ENCODE measurements at places on chromosomes 13 and 19.

DNA sequence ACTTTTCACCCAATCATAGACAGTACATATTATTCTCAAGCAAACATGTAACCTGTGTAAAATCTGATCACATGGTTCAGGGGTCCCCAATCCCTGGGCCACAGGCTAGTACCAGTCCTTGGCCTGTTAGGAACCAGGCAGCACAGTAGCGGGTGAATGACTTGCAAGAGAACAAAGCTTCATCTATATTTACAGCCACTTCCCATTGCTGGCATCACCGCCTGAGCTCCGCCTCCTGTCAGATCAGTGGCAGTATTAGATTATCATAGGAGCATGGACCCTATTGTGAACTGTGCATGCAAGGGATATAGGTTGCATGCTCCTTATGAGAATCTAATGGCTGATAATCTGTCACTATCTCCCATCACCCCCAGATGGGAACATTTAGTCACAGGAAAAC lies 133.1 kb downstream of the MAB21L1 start:
- no peaks in the 10 kb centered on the region for H3K4me1 ChIP-seq
- no peak overlapping the region for H3K4me3 ChIP-seq
- H3K27me3 ChIP-seq, result no peaks in the 10 kb centered on the region

DNA sequence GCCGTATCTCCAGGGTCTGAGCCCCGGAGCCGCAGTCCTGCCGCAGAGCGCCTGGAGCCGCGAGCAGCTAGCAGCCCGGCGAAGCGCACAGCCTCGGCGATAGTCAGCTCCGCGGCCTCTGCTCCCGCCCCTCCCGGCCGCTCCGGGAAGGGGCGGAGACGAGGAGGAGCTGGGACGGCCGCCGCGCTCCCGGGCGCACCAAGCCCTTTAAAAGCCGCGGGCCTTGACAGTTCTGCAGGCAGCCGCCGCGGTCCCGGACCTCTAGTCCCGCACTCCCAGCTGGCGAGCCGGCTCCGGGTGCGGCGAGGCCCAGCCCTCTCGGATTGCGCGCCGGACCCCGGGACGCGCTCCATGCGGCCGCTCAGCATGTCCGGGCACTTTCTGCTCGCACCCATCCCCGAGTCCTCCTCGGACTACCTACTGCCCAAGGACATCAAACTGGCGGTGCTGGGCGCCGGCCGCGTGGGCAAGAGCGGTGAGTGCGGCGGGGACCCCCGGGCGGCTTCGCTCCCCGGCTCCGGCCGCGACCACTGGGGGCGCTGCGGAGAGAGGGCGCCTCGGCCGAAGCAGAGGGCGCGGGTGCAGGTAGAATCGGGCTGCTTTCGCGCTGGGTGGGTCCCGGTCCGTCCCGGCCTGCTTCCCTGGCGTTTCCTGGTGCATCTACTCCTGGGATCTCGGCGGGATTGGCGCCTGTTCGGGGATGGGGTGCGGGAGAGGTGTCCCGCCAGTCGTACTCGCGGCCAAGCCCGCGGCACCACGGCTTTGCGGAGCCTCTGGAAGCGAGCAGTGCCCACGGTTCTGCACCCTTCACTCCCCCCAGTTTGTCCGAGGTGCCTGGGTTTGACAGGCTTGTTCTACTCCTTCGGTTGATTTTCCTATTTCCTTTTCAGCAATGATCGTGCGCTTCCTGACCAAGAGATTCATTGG lies at the start of gene RASL11A:
Gene RASL11A, plus strand, starts transcription at position 237 of the 927 bp plus-strand sequence. Its CDS starts 115 bp downstream, at position 352.
- H3K4me3 ChIP-seq, result peak within 1 kb of the TSS; percentile 85
- DNase-seq, result peak; percentile 68
- peaks cover 13% of the 10 kb centered on the region for H3K4me1 ChIP-seq
- peaks cover 8% of the 10 kb centered on the region for H3K36me3 ChIP-seq
- H3K27ac ChIP-seq, result peak within 1 kb of the TSS; percentile 59
- peaks cover 34% of the 10 kb centered on the region for H3K27me3 ChIP-seq

GRCh38 chr13:89322466-89322865 lies 1651.3 kb downstream of the SLITRK5 start:
- no peak for DNase-seq
- H3K27ac ChIP-seq, result no peak overlapping the region
- no peaks in the 10 kb centered on the region for H3K27me3 ChIP-seq
- H3K4me1 ChIP-seq, result no peaks in the 10 kb centered on the region
- H3K36me3 ChIP-seq, result no peaks in the 10 kb centered on the region

GRCh38 chr13:36945078-36945477 lies 25.0 kb upstream of the SMAD9 start:
- no peak overlapping the region for H3K4me3 ChIP-seq
- H3K27ac ChIP-seq, result no peak overlapping the region

DNA sequence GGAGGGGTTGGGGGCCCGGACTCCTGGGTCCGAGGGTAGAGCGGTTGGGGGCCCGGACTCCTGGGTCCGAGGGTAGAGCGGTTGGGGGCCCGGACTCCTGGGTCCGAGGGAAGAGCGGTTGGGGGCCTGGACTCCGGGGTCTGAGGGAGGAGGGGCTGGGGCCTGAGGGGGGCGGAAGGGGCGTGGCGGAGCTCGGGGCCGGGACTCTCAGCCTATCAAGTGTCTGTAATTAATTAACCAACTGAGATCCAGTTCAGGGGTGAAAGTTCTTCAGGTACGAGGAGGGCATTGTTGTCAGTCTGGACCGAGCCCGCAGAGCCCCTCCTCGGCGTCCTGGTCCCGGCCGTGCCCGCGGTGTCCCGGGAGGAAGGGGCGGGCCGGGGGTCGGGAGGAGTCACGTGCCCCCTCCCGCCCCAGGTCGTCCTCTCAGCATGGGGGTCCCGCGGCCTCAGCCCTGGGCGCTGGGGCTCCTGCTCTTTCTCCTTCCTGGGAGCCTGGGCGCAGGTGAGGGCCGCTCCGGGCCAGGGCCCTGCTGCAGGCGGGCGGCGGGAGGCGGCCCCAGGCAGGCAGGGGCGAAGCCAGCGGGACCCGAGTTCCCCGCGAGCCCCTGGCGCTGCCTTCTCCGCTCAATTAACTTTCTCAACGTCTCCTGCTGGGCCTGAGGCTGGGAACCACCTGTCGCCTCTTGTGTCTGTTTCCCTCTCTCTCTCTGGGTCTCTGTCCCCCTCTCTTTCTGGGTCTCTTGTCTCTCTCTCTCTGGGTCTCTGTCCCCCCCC lies 697 bp downstream of the FCGRT start:
- no peak for DNase-seq
- H3K27ac ChIP-seq, result peak overlapping the region; percentile 88
- peaks cover 8% of the 10 kb centered on the region for H3K36me3 ChIP-seq
- H3K4me3 ChIP-seq, result peak overlapping the region; percentile 85
- no peaks in the 10 kb centered on the region for H3K27me3 ChIP-seq
- peaks cover 24% of the 10 kb centered on the region for H3K4me1 ChIP-seq

DNA sequence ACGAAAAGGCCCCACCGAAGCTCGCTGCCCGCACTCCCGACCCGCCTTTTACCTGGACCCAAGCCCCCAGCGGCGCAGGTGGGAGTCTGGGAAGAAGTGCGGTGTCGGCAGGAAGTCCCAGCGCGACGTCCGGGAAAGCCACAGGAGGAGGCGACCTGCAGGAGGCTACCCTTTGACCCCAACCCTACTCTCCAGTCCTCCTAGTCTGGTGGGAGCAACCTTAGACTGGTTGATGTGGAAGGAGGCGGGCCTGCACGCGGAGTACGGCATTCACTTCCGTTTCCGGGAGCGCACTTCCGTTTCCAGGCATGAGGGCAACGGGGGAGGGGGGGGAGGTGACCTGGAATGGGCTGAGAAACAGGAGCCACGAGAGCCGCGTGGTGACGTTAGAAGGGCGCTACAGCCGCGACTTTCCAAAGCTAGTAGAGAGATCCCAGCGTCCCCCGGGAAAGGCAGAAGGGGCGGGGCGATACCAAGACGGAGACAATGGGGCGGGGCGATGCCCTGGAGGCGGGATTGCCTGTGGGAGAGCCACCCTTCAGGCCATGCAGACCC lies 28.5 kb downstream of the ZNF266 start:
- H3K36me3 ChIP-seq, result peaks cover 7% of the 10 kb centered on the region
- no peak for DNase-seq
- H3K27ac ChIP-seq, result no peak overlapping the region
- H3K27me3 ChIP-seq, result no peaks in the 10 kb centered on the region
- H3K4me1 ChIP-seq, result peaks cover 10% of the 10 kb centered on the region

GRCh38 chr13:86813198-86813597 lies 858.0 kb upstream of the SLITRK5 start:
- no peak overlapping the region for H3K27ac ChIP-seq
- H3K4me3 ChIP-seq, result no peak overlapping the region
- peaks cover 3% of the 10 kb centered on the region for H3K4me1 ChIP-seq
- H3K27me3 ChIP-seq, result no peaks in the 10 kb centered on the region

- H3K4me3 ChIP-seq, result no peak overlapping the region
- peaks cover 21% of the 10 kb centered on the region for H3K27me3 ChIP-seq
- DNase-seq, result no peak
- H3K4me1 ChIP-seq, result no peaks in the 10 kb centered on the region
These were observed 32.5 kb upstream of the RAP2A start for GRCh38 chr13:97401421-97401820.

GRCh38 chr13:39410096-39410901 lies 192.7 kb downstream of the LHFPL6 start:
- H3K4me3 ChIP-seq, result no peak overlapping the region
- H3K27ac ChIP-seq, result no peak overlapping the region
- H3K4me1 ChIP-seq, result no peaks in the 10 kb centered on the region
- no peaks in the 10 kb centered on the region for H3K36me3 ChIP-seq

DNA sequence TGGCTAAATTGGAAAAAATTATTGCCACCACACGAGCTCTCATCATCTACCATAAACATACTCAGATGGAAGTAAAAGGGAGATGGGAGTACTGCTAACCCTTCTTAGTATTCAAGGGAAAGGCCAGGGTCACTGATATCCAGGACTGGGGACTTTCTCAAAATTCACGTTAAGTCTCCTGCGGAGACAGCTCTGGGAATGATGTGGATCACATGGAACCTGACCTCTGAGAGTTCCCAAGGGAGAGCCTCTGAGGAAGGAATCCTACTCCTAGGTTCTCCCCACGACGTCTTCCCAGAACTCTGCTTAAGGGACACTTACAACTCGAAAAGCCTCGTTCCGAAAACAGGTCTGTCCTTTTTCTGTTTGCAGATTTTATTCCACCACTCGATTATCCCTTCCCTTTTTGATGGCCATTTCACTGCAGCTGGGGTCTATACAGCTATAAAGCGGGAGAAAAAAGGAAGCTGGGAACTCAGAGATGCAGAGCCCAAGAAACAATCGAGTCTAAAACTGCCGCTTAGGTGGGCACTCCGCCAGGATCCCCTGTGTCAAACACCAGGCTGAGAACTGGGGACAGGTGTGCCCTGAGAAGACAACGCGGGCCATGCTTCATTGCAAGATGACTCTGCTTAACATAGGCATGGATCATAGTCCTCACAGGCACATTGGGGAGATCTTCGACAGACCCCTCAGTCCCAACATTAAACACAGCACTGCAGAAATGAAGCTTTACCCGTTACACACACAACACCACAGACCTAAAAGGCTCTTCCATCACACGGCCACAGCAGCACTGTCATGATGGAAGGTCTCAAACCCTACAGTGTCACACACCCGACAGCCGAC lies 823 bp upstream of the ZNF567 start:
- H3K27ac ChIP-seq, result peak overlapping the region; percentile 99
- peaks cover 28% of the 10 kb centered on the region for H3K4me1 ChIP-seq
- H3K4me3 ChIP-seq, result peak overlapping the region; percentile 99
- H3K27me3 ChIP-seq, result no peaks in the 10 kb centered on the region
- H3K36me3 ChIP-seq, result peaks cover 36% of the 10 kb centered on the region

DNA sequence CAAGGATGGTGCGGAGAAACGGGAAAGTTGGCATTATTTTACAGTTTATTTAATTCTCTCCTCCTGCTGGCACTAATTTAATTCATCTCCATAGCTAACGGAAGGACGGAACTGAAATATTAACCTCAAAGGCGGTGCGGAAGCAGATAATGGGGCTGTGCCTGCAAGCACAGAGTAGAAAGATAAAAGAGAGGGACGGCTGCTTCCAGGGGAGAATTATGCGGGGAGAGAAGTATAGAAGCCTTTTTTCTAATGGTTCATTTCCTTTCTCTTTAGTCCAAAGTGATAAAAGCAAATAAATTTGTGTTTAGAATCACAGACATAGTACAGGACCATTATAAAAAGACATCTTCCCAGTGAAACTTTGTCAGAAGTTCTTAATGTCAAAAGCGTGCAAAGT lies 34.5 kb upstream of the UQCRFS1 start:
- DNase-seq, result no peak
- no peak overlapping the region for H3K4me3 ChIP-seq
- no peaks in the 10 kb centered on the region for H3K36me3 ChIP-seq

DNA sequence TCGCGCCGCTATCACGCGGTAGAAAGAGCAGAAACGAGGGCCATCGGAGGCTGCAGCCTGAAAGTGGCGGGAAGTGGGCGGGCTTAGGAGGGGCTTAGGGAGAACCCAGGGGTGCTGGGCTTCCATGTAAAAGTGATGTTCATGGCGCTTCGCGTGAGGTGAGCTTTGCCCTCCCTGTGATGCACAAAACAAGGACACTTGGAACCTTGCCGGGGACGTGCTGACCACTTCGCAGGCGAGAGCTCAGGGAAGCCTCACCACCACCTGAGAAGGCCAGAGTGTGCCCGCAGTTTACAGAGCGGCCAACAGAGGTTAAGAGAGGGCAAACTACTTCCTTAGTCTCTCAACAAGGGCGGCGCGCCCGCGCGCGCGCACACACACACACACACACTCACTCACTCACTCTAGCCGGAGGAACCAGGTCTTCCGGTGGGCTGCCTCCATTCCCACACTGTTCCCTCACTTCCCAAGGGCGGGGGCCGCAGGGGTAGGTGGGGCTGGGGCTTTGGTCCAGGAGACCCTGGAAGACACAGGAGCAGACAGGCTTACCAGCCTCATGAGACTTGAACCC lies 651 bp downstream of the GAPDHS start:
- H3K4me1 ChIP-seq, result peaks cover 6% of the 10 kb centered on the region
- peak overlapping the region; percentile 73 for H3K4me3 ChIP-seq
- peak; percentile 35 for DNase-seq

DNA sequence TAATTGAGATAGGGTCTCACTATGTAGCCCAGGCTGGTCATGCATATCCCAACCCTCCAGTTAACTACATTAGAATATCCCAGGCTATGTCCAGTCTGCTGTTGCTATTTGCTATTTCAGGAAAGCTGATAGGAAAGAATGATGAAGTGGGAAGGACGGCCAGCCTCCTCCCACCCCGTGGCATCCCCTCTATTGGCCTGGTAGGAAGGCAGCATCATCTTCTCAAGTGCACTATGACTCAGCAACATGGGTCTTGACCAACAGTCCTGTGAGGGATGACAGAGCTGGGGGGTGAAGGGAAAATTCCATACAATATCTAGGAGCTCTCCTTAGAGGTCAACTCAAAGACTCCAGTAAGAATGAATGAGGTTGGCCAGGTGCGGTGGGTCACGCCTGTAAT lies 48.0 kb upstream of the ABCC4 start:
- H3K27me3 ChIP-seq, result peaks cover 14% of the 10 kb centered on the region
- no peaks in the 10 kb centered on the region for H3K4me1 ChIP-seq
- no peak for DNase-seq

All from effector memory CD8-positive, alpha-beta T cell (primary cell).